Activated CD8-positive, alpha-beta memory T cell treated with anti-CD3 and anti-CD28 coated beads, Interleukin-2, amount 10 ng/mL, durations not matched to agents 7 days and 5 days (primary cell): ENCODE measurements at places on chromosomes 4 and X. TPM values are rescaled to one million over a fixed set of nuclear protein-coding genes. Genes with fewer than 3 reads are reported as not detected.

Gene ARHGAP10
- 18.8 TPM for total RNA-seq

Gene RTL9
- total RNA-seq = not detected

Gene GPR50
- not detected for total RNA-seq

Gene ARX
- total RNA-seq = not detected

Gene SRPX
- total RNA-seq = 1.2 TPM

Gene ZCCHC12
- total RNA-seq = not detected

Gene SSX2
- not detected for total RNA-seq

Gene AGTR2
- total RNA-seq = not detected

Gene PABPC5
- not detected for total RNA-seq

Gene COL4A5
- total RNA-seq = not detected

Gene ASB12
- not detected for total RNA-seq

Gene SSX4B
- total RNA-seq = not detected

Gene DKK2
- total RNA-seq = not detected

Gene TIMP1
- total RNA-seq = 23.5 TPM

Gene GC
- not detected for total RNA-seq

Gene FGG
- total RNA-seq = not detected

Gene CT45A10
- not detected for total RNA-seq

Gene TET2
- total RNA-seq = 24.6 TPM

Gene ARHGAP24
- total RNA-seq = not detected

Gene CLDN34
- not detected for total RNA-seq

Gene NSUN7
- total RNA-seq = 0.42 TPM

Gene TRAM1L1
- not detected for total RNA-seq

Gene POU3F4
- not detected for total RNA-seq

Gene FDCSP
- total RNA-seq = not detected

Gene HTATSF1
- 74.1 TPM for total RNA-seq

Gene SOWAHD
- total RNA-seq = 2.1 TPM

Gene ERVMER34-1
- not detected for total RNA-seq

Gene RNF150
- total RNA-seq = 0.05 TPM

Gene MTNR1A
- total RNA-seq = not detected

Gene CLDN22
- total RNA-seq = not detected

Gene FAM193A
- total RNA-seq = 37.9 TPM

Gene CNKSR2
- total RNA-seq = 6.7 TPM

Gene SYTL4
- not detected for total RNA-seq

Gene TLR10
- total RNA-seq = 0.09 TPM

Gene FAM50A
- 70.5 TPM for total RNA-seq

Gene FAM9B
- total RNA-seq = not detected

Gene PLAC8
- 44.2 TPM for total RNA-seq

Gene ADRA2C
- total RNA-seq = not detected

Gene ATXN3L
- total RNA-seq = not detected

Gene PDGFC
- total RNA-seq = not detected

Gene ANXA3
- total RNA-seq = 0.41 TPM

Gene MRFAP1L1
- total RNA-seq = 60.7 TPM
